ENCODE measurements at places on chromosomes 11 and 22.

GRCh38 chr22:45298934-45299505 is 10.7 kb upstream of the FAM118A start:
- H3K4me1 ChIP-seq: peaks cover 20% of the 10 kb centered on the region
- H3K27me3 ChIP-seq: no peaks in the 10 kb centered on the region
- no peak overlapping the region for H3K4me3 ChIP-seq

DNA sequence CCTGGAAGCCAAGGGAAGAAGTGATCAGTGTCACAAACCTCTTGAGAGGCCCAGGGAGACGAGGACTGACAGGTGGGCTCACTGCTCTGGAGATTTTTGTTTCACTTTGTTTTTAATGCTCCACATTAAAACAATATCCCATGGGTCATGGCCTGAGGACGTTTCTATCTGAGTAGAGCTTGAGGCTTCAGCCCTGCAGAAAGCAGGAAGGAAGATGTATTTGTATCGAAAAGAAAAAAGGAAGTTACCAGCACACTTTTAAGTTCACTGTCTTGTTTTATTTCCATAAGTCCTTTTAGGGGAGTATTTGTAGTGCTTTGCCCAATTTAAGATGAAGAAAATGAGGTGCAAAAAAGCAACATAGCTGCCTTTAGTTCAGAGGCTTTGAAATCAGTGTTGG is 191.1 kb downstream of the GRIK4 start:
- no peaks in the 10 kb centered on the region for H3K4me1 ChIP-seq
- DNase-seq: no peak
- H3K27ac ChIP-seq: no peak overlapping the region

DNA sequence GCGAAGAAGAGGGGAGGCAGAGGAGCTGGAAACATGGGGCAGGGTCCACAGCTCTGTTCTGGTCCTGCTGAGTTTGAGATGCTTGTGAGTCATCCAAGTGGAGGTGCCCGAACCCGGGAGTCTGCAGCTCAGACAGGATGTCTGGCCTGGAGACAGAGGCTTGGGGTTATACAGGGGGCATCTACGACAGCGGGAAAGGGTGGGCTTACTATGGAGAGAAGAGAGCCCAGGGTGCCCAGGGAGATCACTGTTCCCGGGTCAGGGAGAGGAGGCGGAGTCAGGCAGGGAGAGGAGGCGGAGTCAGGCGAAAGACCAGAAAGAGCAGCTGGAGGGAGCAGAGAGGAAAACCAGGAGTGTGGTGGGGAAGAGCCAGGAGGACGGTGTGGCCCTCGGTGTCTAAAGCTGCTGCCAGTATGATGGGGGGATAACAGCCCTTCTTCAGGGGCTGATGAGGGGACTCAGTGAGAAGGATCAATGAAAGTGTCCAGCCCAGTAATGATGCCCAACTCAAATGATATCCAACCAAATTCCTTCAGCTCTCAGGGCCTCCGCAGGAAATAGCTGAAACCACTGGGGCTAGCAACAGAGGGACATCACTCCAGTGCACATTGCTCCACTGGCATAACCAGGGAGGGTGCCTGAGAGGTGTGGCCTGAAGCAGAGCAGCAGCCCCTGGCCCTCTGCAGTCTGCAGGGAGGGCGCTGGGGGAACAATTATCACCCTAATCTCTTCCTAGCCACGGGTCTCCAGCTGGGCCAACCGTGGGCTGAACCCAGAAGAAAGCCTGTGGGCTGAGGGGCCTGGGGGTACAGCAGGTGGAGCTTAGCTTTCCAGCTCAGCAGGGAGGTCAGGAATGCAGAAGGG is 2.6 kb upstream of the LTBP3 start:
- no peak overlapping the region for H3K4me3 ChIP-seq
- H3K27ac ChIP-seq: no peak overlapping the region

DNA sequence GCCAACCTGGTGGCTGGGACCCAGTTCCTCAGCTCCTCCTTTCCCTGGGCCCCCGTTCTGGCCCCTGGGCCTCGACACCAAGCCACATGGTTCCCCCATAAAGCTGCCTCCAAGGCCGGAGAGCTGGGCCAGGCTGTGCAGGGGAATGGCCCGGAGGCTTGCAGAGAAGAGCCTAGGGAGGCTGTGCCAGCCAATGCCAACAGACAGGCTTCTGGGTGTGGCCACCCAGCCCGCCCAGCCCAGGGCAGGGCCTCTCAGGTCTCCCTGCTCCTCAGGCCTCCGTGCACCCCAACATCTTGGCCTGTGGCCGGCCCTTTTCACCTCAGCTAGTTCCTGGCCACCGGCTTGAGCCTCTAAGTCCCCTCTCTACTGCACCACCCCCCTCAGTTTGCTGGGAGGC is 17.4 kb upstream of the FLRT1 start:
- H3K4me1 ChIP-seq: no peaks in the 10 kb centered on the region
- no peaks in the 10 kb centered on the region for H3K36me3 ChIP-seq
- H3K27ac ChIP-seq: no peak overlapping the region
- no peak for DNase-seq

DNA sequence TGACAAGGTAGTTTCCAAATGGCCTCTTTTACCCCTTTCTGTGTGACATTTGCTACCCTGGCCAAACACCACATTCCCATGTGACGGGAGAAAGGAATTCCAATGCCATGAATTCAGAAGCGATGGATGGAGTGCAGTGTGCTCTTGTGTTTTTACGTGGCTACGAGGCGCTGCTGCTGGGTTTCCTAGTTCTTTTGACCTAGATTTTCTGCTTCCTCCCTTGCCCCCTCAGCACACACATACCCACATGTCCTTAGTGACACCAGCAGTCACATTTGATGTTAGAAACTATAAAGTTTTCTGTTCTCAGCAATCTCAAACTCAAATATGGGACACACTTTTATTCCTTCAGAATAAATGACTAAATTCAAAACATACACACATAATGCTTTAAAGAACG is 7.8 kb upstream of the TMA7B start:
- DNase-seq: no peak
- no peaks in the 10 kb centered on the region for H3K27me3 ChIP-seq
- peak overlapping the region; percentile 10 for H3K4me3 ChIP-seq
- peaks cover 63% of the 10 kb centered on the region for H3K36me3 ChIP-seq
- peaks cover 94% of the 10 kb centered on the region for H3K4me1 ChIP-seq

DNA sequence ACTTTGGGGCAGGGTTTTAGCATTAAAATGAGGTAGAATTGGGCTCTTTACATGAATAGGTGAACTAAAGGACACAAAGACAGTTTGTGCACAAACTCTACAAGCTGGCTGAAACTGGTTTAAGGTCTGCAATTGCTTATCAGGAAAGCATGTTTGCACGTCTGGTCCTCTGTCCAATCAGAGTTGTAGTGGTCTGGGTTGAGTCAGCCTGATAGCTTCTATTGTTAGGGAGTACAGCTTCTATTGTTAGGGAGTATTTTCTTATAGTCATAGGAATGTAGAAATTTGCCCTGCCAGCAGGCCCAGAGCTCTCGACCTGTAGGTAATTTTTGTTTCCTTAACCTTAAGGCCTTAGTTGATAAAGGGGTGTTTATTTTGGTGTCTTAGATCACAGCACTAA is 1422.4 kb downstream of the LRRC4C start:
- no peak overlapping the region for H3K4me3 ChIP-seq
- H3K27ac ChIP-seq: no peak overlapping the region
- no peaks in the 10 kb centered on the region for H3K4me1 ChIP-seq
- H3K36me3 ChIP-seq: no peaks in the 10 kb centered on the region
- no peaks in the 10 kb centered on the region for H3K27me3 ChIP-seq

DNA sequence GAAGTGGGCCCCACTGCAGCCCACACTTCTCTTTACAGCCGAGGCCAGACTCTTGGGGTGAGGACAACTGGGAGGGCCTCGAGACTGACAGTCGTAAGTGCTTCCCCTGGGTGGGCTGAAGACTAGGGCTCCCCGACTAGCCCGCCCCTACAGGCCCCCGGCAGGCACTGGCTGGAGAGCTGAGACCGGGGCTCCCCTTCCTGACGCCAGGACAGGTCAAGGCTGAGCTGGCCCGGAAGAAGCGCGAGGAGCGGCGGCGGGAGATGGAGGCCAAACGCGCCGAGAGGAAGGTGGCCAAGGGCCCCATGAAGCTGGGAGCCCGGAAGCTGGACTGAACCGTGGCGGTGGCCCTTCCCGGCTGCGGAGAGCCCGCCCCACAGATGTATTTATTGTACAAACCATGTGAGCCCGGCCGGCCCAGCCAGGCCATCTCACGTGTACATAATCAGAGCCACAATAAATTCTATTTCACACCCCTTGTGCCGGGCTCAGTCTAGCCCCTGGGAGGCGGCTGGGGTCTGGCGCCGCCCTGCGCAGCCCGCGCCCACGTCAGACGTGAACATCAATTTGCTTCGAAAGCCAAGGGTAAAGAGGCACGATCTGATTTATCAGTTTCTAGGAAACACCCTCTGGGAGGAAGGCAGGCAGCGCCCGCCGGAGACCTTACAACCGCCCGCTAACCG is 13.5 kb downstream of the SCYL1 start:
- DNase-seq: no peak
- peaks cover 10% of the 10 kb centered on the region for H3K4me1 ChIP-seq
- H3K27me3 ChIP-seq: no peaks in the 10 kb centered on the region
- H3K36me3 ChIP-seq: no peaks in the 10 kb centered on the region
- H3K27ac ChIP-seq: no peak overlapping the region

DNA sequence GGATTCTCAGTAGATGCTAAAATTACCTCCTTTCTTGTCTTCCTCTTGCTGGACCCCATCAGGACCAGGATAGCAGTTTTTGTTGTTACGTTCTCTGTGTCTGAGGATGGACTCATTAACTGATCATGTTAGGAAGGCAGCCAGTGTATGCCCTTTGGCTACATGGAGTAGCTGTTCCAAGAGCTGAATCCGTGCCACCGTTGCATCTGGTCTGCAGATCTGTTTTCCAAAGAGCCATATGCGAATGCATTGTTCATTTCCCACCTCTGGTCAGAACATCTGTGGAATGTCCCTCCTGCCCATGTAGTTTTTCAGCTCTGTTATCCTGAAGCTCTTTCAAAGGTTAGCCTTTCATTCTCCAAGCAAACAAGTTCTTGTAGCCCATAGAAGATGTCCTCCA is 188.4 kb downstream of the SPON1 start:
- no peaks in the 10 kb centered on the region for H3K36me3 ChIP-seq
- H3K27me3 ChIP-seq: no peaks in the 10 kb centered on the region
- DNase-seq: no peak
- H3K27ac ChIP-seq: no peak overlapping the region
- no peak overlapping the region for H3K4me3 ChIP-seq

DNA sequence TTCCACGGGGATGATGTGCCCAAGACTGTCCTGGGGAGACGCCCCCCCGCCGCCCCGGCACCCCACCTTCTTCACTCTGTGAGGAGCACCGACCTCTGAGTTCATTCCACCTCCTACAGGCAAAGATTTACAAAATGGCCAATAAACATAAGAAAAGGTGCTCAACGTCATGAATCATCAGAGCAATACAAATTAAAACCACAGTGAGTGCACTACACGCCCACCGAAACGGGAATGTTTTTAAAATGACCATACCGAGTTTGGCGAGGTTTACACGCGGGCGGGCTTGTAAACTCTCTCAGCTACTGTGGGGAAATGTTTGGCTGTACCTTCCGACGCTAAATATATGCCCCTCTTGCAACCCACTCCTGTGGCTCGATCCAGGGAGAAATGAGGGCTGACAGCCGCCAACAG is 7.9 kb downstream of the NPTXR start:
- no peaks in the 10 kb centered on the region for H3K4me1 ChIP-seq
- H3K27me3 ChIP-seq: no peaks in the 10 kb centered on the region
- no peak for DNase-seq

- no peak for DNase-seq
- H3K27me3 ChIP-seq: no peaks in the 10 kb centered on the region
- no peaks in the 10 kb centered on the region for H3K36me3 ChIP-seq
- H3K4me3 ChIP-seq: no peak overlapping the region
These were observed 54.7 kb downstream of the MYEOV start for GRCh38 chr11:69348414-69349235.

DNA sequence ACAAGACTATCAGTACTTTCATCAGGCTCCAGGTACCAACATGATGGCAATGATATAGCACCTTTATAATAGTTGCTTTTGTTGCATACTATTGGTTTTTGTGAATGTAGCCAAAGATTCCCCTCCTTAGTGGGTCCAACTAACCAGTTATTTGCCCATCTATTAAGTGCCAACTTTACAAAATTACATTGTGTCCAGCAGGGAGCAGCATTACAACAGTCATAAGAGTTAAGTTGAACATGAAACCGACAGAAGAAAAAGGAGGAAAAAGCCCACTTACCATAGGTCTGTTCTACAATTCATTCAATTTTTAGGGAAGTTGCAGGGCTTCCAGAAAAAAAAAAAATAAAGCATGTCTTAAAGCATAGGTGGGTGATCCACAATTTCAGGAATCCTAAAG is 21.6 kb downstream of the IMMP1L start:
- no peaks in the 10 kb centered on the region for H3K36me3 ChIP-seq
- H3K4me3 ChIP-seq: no peak overlapping the region
- no peak for DNase-seq
- no peaks in the 10 kb centered on the region for H3K4me1 ChIP-seq
- H3K27me3 ChIP-seq: no peaks in the 10 kb centered on the region
- no peak overlapping the region for H3K27ac ChIP-seq

DNA sequence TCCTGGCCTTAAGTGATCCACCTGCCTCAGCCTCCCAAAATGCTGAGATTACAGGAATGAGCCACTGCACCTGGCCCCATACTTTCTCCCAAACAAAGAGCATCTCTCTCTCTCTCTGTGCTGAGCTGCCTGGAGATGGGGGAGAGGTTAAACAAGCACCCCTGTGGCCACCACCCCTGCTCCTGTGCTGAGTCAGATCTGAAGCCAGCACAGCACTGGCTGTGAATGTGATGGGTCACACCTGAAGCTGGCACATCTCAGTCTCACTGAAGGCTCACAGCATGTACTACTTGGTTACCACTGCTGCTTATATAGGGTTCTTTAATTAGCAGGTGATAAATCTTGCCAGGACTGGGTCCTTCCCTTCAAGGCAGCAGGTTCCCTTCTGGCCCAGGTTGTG is 10.8 kb upstream of the WEE1 start:
- H3K4me3 ChIP-seq: no peak overlapping the region
- no peak overlapping the region for H3K27ac ChIP-seq
- DNase-seq: no peak
- no peaks in the 10 kb centered on the region for H3K4me1 ChIP-seq

DNA sequence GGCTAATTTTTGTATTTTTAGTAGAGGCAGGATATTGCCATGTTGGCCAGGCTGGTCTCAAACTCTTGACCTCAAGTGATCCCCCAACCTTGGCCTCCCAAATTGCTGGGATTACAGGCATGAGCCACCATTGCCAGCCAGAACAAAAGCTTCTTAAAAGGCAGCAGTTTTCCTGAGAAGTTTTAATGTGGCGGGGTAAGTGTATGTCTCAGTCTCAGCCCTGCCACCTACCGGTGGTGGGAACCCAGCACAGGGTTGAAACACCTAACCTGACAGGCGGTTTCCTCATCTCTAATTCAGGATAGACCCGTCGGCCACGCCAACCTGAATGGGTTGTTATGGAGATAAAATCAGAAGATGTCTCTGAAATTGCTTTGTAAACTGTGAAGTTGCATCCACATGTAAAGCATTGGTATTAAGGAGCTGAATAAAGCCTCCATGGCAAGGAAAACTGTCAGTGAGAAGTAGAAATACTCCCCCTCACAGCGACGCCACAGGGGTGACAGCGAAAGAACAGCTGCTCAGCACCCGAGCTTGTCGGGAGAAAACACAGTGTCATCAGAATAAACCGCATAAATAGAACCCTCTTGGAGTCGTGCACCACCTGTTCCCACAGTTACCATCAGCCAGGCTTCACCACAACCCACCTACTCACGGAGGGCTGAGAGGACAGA is 165.9 kb upstream of the NCAM1 start:
- no peaks in the 10 kb centered on the region for H3K4me1 ChIP-seq
- H3K4me3 ChIP-seq: no peak overlapping the region
- no peaks in the 10 kb centered on the region for H3K36me3 ChIP-seq
- no peaks in the 10 kb centered on the region for H3K27me3 ChIP-seq
